Stimulated activated CD8-positive, alpha-beta memory T cell treated with anti-CD3 and anti-CD28 coated beads, Interleukin-4, amount 100 ng/mL, for 4 hours (primary cell): ENCODE measurements at places on chromosomes 2 and 18.

- no peak for DNase-seq
Measured at GRCh38 chr18:59481436-59481835, 122.4 kb upstream of the LMAN1 start.

DNA sequence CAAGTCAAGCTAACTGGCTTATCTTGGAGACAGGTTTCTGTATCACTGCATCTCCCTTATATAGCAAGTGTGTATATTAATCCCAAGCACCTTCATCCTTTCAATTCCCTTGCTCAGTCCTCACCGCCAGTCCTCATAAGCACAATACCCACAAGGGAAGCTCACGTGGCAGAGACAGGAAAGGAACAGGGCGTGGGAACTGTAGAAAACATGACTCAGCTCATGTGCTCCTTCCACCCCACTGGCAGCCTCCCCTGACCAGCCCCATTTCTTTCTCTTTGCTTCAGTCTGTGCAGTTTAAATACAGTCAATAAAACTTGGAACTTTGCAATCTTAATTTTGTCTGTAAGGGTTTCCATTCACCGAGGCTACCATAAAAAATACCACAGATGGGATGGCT lies 36.5 kb upstream of the CDH19 start:
- no peak for DNase-seq

DNA sequence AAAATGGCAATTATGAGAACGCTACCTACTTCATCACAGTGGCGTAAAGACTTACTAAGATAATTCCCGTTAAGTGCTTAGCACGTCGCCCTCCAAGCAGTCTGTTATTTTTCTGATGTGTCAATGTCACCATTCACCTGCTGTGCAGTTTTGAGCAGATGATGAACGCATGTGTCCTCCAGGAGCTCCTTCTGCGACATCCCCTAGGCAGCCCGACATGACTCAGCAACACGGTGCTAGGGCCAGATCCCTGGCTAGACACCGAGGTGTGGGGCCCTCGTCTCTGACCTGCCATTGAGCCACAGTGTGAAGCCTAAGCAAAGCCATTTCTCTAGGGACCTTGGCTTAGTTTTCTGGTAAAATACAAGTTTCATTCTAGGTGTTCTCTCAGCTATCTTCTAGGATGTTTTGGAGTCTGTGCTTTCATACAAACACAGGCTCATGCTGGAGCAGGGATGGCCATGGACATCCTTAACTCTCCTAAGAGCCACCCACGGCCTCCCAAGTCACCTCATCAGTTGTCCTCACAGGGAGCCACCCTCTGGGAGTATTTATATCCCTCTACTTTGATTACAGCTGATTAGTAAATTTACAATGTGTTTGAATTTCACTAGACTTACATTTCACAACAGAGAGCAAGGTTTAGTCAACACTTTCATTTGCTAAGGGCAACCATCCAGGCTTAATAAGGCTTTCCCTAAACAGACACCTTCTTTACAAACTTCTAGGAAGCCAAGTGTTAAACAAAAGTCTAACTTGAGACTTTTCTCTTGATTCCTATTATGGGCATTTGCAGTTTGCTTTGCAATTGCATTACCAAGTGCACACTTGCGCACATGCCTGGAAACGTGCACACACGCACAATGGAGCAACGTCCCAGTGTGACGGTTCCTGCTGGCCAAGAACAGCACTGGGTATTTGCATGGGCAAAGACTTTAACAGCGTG lies 376.8 kb upstream of the ID2 start:
- no peak for DNase-seq

GRCh38 chr18:48923746-48924629 lies 26.8 kb downstream of the SMAD7 start:
- DNase-seq = no peak

GRCh38 chr2:42927334-42928160 lies 135.2 kb upstream of the HAAO start:
- DNase-seq = no peak

DNA sequence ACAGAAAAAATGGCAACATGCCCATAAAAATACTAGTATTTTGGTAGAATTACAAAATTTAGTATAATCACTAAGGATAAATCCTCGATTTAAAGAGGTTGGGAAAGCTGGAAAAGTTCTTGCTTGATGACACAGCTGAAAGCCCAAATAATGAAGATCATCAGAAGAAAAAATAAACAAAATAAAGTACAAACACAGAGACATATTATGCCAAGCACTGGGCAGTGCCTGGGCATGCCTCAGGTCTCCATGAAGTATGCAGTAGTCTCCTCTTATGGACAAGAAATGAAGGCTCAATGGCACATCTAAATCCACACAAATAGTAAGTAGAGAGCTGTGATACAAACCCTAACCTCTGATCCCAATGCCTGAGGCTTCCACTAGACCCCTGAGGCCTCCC lies 57.7 kb downstream of the RNU4ATAC start:
- DNase-seq = no peak
